ENCODE measurements at places on chromosomes 2 and 18.

GRCh38 chr2:9403924-9404323, 19.4 kb downstream of the ITGB1BP1 start:
- no peak for DNase-seq

- no peak for DNase-seq
Observed at GRCh38 chr18:27824841-27825681, 351.9 kb downstream of the CDH2 start.

- DNase-seq, result no peak
Observed at GRCh38 chr2:237465515-237466148, 21.4 kb upstream of the MLPH start.

- no peak for DNase-seq
Observed at GRCh38 chr2:73614997-73615396, 27.2 kb downstream of the NAT8 start.

DNA sequence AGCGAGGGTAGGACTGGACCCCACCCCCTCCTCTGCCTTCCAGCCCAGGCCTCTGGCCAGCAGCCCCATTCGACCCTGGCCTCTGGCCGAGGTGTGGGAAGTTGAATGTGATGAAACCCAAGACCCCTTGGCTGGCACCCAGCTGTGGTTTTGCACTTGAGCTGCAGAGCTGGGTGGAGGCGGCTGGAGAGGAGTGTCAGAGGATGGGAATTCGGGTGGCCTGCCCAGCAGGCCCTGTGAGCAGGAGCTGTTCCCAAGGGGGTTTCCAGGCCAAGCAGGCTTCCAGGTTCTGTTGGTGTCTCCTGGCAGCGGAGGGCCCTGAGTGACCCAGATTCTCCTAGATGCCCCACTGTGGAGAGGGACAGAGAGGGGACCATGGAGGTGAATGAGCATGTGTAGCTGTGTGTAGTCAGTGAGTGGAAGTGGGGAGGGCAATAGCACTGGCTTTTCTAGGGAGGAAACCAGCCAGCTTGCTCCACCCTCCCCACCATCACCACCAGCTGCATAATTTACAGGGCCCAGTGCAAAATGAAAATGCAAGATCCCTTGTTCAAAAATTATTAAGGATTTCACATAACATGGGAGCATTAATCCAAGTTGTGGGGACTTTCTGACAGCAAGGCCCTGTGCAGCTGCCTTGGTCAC, 172.2 kb upstream of the HAAO start:
- DNase-seq, result no peak

DNA sequence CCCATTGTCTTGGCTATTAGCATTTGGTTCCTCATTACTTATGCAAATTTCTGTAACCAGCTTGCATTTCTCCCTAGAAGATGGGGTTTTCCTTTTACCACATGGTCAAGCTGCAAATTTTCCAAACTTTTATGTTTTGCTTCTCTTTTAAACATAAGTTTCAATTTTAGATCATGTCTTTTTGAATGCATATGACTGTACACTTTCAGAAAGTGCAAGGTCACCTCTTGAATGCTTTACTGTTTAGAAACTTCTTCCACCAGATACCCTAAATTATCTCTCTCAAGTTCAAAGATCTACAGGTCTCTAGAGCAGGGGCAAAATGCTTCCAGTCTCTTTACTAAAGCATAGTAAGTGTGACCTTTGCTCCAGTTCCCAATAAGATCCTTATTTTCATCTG, 837.6 kb upstream of the NXPH2 start:
- DNase-seq, result no peak

- DNase-seq, result no peak
Observed at GRCh38 chr2:196440413-196440812, 199.1 kb upstream of the CCDC150 start.

DNA sequence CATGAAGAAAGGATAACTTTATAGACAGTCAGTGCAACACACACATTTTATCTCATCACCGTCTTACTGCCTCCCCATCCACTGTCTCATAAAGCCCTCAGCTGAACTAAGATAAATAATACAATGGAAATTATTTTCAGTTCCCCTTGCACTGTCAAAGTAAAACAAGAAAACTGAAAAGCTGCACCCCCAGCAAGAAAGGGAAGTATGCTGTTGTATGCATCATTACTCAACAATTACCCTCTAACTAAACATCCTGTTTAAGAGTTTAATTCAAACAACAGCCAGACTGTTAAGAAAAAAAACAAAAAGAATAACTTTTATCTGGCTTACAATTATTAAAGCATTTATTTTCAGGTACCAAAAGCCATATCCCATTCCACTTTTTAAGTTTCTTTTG, 25.0 kb downstream of the MPPE1 start:
- DNase-seq, result no peak

DNA sequence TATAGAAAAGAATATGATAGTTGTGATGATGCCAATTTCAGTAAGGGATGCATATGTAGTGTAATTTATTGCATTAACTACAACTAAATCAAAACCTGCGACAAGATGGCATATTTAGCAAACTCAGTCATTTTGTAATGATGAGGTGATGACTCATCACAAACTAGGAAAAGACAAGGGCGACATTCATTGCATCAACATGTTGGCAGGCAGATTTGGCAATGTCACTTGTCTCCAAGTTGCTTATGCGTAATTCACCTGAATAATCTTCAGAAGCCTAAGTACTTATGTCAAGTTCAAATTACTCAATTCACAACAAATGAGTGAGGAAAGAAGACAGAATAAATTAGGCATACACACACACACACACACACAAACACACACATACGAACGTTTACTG, 273.2 kb upstream of the RGPD4 start:
- DNase-seq, result no peak

GRCh38 chr18:51915176-51915575, 424.8 kb upstream of the DCC start:
- DNase-seq, result no peak

GRCh38 chr2:59899692-59900091, 653.8 kb downstream of the BCL11A start:
- no peak for DNase-seq

DNA sequence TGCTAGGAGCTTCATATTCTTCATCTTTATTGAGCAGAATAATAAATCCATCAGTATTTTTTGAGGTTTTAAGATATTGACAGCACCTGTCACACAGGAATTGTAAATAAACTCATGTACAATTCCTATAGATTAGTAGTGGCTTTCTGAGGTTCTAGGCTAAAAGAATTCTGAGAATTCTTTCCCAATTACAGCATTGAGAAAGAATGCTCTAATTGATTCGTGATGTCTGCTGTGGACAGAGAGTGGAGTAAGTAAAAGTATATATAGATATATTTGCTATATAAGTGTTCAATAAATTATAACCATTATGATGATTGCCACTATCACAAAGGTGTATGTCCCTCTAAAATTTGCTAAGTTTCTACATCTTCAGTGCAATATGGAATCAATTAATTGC, 186.5 kb upstream of the NRP2 start:
- no peak for DNase-seq

DNA sequence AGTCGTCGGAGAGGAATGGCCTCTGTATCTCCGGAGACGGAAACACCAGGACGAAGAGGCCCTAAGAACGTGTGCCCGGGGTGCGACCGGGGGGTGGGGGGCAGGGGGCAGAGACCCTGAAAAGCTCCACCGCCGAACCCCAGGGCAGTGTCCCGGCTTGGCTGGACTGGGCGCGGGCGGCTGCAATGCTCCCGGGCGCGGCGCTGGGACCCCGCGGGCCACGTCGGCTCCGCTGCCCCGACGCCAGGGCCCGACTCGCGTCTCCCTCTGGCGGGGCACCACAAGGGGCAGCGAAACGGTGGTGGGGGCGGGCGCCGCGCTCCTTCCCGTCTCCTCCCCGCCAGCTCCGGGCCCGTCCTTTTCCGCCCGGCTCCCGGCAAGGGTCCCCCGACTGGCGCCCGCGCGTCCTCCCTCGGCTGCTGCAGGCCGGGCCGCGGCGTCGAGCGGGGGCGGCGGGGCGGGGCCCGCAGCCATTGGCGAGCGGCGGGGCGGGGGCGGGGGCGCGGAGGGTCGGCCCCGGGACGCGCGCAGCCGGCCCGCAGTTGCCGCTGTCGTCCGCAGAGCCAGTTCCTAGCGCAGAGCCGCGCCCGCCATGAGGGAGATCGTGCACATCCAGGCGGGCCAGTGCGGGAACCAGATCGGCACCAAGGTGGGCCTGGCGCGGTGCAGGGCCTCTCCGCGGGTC, at the start of gene TUBB6:
TSS of gene TUBB6 (plus strand) at position 541 of the 685 bp plus-strand sequence. CDS start at position 593, 52 bp downstream.
- no peak for DNase-seq

DNA sequence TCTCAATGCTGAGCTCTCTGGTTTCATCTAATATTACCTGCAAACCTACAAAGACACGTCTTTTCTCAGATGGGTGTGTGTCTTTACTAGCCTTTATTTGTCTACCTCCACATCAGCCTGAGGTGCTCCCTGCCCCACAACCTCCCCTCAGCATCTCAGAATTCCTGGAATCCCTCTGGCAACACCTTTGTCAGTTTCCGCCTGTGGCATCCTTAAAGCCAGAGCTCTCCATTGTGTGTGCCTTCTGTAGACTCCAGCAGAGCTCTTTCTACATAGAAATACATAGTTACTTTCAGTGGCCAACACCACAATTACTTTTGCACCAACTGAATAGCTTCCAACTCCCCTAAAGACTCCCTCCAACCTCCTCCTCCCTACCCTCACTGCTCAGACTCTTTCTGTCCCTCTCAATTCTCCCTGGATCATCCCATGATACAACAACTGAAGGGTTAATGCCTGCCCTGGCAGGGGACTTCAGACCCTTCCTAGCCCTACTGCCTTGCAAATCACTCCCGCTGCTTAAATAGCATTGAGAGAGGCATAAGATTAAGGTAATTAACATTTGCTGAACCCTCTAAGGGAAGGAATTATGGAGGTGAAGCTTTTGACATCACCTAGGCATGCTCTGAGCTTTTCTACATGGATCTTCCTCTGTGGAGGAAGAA, 39.6 kb upstream of the RMDN2 start:
- no peak for DNase-seq

DNA sequence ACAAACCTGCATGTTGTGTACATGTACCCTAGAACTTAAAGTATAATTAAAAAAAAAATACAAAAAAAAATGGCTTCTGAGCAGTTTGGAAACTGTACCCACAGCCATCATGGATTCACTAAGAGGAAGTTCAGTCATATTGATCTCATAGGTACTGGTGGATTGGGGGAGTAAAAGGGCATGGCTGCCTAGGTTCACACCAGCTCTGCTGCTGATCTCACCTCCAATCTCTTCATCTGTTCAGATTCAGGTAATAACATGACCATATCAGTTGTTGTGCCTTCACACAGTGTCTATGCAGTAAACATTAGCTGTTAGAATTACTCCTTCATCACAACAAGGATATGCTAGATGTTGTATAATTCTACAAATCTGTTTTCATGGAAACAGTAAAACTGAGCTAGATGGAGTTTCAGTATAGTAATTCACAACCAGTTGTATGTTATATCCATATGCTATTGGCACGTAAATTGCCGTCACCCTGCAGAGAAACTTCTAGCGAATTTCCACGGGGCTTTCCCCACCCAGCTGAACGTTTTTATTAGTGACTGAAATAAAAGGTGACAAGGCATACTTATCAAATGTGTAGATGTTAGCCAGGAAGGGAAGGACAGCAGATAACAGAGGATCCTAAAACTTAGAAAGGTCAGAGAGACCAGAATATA, 59.3 kb upstream of the ITM2C start:
- DNase-seq, result no peak

- no peak for DNase-seq
Observed at GRCh38 chr2:195477248-195477995, 179.6 kb upstream of the SLC39A10 start.

- DNase-seq, result no peak
Observed at GRCh38 chr2:11856095-11856494, 109.7 kb downstream of the LPIN1 start.

DNA sequence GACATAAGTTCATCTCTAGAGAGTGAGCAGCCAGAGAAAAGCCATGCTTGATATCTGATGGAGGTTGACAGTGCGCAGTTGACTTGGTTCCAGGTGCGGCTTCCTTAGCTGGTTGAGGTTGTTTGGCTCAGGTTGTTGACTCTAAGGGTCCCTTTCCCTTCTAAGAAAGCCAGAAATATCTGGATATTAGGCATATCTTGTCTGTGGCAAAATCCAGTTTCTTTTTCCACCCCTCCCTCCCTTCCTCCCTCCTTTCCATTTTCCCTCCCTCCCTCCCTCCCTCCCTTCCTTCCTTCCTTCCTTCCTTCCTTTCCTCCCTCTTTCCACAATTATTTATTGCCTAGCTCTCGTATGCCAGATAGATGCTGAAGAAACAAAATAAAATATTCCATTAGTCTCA, 82.6 kb upstream of the TNP1 start:
- no peak for DNase-seq

GRCh38 chr2:33077844-33078243, 131.1 kb downstream of the LTBP1 start:
- no peak for DNase-seq

- no peak for DNase-seq
Observed at GRCh38 chr2:172905937-172906811, 169.5 kb upstream of the MAP3K20 start.

DNA sequence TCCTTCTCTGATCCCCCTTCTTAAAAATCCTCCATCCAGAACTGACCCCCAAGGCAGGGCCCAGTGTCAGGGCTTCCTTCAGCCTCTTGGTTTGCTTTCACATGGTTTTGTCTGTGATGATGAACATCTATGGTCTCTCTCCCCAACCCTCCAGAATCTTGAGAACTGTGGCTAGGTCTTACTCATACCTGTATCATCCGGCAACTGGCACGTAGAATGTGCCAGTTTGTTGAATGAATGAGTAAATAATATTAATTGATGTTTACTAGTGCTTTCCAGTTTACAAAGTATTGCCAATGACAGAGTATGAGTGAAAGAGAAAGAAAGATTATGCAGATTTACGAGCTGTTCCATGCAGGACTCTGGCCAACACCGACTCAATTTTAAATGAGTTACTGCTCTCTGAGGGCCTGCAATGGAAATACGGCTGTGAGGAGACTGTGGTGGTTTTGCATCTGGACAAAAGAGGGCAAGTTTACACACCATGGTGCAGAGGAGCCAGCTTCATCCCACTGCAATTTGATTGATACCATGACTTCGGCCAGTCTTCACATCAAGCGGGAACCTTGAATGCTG, 29.9 kb upstream of the TRIB2 start:
- no peak for DNase-seq

GRCh38 chr2:176484838-176485237, 215.6 kb downstream of the MTX2 start:
- DNase-seq, result no peak

DNA sequence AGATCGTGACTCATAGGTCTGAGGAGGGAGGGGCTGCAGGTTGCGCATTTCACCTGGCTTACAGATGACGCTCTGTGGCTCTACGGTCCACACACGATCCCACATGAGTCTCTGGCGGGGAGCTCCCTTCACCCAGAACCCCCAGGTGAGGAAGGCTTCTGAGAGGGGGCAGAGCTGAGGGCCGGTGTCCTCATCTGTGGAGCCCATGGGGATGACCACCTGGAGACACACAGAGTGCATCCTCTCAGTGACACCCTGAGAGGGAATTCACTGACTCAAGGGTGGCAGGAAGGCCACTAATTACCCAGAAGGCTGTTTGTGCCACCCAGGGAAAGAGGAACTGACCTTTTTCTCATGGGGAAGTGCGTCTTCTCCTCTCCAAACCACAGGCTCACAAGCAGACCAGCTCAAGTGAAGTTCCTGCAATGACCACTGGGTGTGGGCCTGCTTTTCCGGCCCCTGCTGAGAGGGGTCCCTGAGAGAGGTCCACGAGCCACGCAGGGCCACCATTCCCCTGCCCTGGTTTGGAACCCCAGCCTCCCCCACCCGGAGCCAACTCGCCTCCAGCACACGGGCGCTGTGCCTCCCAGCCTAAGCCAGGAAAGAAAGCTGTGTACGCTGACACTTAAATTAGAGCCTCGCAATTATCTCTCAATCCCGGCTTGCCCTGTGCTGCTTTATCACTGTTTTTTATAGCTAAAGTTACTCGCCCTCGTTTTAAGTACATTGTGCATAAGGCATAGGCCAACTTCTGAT, 114.1 kb downstream of the BCL11A start:
- DNase-seq, result no peak
